ENCODE measurements at places on chromosomes 7 and 10.

DNA sequence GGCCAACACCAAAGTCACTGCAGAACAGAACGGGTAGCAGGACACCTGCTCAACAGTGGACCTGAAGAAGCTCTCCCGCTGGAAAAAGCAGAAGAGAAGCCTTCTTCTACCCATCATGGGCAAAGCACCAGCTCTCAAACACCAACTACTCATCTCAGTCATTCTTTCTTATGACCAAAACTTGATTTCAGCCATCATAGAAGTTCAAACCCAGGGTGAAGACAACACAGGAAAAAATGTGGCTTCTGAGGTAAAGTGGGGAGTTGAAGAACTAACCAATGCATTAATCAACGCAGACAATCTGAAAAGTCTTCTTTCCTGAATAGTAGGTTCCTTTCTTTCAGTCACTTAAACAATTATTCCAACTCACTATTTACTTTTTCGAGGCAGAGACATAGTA, 83.3 kb downstream of the ELMO1 start:
- DNase-seq: no peak

DNA sequence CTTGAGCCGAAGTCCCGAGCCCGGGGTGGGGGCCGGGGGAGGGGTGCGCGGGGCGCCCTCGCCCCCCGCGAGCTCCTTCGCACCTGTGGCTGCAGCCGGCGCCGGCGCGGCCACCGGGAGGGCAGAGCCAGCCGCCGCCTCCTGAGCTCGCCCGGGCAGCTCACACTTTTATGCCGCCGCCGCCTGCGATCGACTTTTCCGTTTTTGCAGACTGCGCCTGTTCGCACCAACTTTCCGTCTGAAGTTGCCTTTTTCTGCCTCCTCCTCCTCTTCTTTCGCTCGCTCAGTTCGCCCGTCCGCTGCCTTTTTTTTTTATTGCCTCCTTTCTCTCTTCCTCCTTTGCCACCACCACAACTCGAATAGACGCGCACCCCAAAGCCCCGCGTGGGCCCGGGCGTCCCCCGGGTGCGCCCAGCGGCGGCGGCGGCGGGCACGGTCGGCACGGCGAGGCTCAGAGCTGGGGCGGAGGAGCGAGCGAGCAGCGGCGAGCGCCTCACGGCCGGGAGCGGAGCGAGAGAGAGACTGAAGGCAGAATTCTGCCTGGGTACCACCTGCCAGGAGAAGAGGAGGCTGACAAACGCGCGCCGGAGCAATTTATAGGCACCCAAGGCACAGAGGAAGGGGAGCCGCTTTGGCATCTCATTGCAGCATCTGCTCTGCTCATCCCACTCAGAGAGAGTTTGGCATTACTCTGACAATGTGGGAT, at the start of gene C1QL3:
Gene C1QL3 (minus strand): TSS at position 569 of the 706 bp plus-strand sequence. CDS start 814 bp downstream, outside the sequence.
- DNase-seq: peak; percentile 33

DNA sequence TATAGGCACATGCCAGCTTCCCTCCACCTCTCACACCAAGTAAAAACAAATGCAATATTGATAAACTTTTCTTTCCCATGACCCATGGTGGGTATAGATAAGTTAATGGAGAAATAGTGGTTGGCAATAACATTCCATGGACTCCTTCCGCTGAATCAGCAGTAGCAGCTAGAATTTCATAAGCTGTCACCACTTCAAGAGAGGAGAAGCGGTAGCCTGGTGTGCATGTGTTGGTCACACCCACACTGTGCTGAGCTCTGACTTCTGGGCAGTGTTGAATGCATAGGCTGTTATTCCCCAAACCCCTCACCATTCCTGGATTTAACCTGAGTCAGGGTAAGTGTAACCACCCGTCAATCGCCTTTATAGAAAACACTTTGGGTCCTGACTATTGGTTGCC, 32.5 kb upstream of the BMPER start:
- DNase-seq: no peak

DNA sequence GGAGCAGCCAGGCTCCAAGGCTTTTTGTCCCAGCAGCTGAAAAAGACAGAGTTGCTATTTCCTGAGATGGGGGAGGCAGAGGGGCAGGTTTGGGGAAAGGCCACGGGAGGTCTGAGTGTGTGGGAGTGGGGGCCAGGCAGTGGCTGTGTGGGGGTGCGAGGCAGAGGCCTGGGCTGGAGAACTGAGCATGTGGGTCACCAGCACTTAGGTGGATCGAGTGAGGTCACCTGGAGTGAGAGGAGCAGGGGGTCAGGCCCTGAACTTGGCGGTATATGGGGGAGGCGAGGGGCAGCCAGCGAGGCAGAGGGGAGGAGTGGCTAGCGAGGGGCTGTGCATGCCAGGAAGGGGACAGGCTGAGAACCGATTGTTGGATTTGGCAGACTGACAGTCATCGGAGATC, 28.4 kb downstream of the IQCE start:
- no peak for DNase-seq

GRCh38 chr10:102133373-102134195, 744 bp downstream of the PPRC1 start:
- peak; percentile 84 for DNase-seq

- peak; percentile 19 for DNase-seq
Measured at GRCh38 chr7:121832347-121832746, 40.6 kb upstream of the PTPRZ1 start.

DNA sequence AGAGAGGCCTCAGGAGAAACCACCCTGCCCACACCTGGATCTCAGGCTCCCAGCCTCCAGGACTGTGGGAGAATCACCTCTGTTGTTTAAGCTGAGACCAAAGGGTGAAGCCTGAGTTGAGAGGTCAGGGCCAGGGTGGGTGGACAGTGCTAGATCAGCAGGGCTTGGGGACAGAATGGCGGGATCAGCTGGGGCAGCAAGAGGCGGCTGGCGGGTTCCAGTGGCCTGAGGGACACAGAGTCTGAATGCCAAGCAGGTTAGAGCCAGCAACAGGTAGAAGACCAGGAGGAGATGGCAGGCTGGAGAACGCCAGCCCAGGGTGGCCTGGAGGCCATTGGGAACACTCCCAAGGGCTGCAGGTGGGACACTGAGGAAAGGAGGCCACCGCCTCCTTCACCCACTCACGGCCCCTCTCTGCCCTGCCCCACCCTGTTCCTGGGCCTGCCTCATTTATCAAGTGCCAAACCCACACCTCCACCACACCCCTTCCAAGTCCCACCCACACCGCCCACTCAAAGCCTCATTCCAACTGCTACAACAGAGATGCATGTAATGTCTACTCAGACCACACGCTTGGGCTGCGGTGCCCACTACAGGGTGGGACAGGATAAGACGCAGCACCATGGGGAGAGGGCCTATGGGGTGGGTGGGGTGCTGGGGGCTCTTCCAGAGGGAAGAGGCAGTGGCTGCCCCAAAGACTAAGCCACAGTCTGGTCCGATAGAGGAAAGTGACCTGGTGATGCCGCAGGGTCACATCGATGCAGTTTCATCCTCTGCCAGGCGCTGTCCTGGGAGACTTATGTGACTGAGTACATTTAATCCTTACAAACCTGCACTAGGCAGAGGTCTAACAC, 173.9 kb downstream of the TNS3 start:
- DNase-seq: no peak

DNA sequence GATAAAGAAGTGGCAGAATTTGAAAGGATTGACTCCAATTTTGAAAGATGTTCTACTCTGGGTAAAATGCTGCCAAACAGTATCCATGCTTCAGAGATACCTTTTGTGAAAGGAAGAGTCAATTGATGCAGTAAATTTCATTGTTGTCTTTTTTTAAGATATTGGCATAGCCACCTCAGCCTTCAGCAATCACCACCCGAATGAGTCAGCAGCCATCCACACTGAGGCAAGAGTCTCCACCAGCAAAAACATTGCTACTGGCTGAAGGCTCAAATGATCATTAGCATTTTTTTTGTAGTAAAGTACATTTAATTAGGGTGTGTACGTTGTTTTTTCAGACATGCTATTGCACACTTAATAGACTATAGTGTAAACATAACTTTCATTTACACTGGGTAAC, 31.7 kb upstream of the CYP26C1 start:
- no peak for DNase-seq

- peak; percentile 43 for DNase-seq
Measured at GRCh38 chr10:17138460-17139042, 8.9 kb upstream of the CUBN start.

DNA sequence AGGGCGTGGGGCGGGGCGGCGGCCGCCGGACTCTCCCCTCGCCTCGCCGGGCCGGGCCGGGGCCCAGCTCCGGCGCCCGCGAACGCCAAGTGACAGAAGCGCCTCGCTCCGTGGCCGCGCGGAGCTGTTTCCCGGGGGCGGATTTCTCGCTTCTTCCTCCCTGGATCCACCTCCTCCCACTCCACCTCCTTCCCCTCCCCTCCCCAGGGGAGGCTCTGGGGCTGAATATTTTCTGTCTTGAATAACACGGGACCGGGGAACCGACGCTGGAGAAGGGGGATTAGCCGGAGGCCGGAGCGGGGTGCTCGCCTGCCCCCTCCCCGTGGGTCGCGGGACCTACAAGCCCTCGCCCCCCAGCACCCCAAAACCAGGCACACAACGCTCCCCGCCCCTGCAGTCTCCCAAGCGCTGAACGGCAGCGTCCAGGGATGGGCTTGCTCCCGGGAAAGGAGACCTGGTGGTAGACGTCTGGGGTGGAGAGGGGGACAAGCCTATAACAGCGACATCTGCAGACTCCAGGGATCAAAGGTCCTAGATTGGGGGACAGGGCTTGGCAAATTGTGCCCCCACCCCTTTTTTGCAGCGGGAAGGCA, at the start of gene ARHGAP21:
Gene ARHGAP21 (minus strand): TSS at position 100 of the 593 bp plus-strand sequence. CDS start 1,988 bp downstream, outside the sequence.
- peak; percentile 97 for DNase-seq

DNA sequence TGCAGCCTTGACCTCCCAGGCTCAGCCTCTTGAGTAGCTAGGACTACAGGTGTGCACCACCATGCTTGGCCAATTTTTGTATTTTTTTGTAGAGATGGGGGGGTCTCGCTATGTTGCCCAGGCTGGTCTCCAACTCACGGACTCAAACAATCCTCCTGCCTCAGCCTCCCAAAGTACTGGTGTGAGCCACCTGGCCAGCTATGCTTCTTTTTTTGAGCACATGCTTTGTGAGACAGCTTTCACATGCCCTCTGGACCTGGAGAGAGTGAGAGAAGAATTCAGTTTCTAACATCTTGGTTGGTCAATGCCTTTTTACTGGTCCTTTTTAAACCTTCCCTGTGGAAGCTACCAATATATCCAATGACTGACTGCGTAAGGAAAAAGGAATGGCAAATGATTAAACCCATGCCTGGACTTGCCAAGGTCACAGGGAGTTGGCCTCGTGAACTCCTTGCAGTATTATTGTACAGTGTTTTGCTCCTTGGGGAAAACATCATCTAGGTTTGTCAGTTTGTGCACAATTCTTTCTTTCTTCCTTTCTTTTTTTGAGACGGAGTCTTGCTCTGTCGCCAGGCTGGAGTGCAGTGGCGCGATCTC, 6.2 kb upstream of the FOXK1 start:
- DNase-seq: no peak

GRCh38 chr10:47193666-47194065, 106.3 kb upstream of the GDF10 start:
- no peak for DNase-seq

- DNase-seq: peak; percentile 77
Measured at GRCh38 chr7:110719741-110720140, 371.2 kb upstream of the LRRN3 start.

GRCh38 chr7:108402865-108403264, 53.4 kb downstream of the NRCAM start:
- DNase-seq: no peak

DNA sequence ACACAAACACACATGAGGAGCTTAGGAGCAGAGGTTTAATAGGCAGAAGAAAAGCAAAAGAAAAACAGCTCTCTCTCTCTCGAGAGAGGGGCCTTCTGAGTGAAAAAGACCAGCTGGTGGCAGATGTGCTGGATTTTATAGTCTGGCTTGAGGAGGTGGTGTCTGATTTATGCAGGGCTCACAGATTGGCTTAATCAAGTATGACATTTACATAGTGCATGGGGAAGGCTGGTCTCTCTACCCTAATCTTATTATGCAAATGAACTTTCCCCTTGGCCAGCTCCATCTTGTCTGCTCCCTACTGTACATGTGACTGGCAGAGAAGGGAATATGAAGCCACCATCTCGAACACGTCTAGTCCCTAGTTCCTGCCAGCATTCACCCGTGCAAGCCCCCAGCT, 219.5 kb upstream of the ZNF804B start:
- DNase-seq: peak; percentile 26

DNA sequence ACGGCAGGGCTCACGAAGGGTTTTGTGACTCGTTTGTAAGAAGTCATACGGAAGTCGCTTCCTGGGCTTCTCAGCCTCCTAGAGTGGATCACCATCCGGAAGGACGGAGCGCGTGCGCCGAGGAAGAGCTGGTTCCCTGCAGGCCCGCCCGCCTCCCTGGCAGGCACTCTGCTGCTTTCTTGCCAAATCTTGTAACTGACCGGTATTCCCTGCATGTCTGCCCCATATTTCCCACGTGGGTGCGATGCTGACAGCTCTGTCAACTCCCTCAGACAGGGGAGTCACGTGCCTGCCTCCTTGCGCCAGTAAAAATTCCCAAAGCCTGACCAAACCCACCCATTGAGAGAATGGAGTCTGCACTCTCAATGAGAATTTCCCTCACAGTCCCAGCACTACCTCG, 12.7 kb downstream of the SHH start:
- DNase-seq: peak; percentile 18

GRCh38 chr7:107924841-107925504, 34.0 kb downstream of the DLD start:
- no peak for DNase-seq

DNA sequence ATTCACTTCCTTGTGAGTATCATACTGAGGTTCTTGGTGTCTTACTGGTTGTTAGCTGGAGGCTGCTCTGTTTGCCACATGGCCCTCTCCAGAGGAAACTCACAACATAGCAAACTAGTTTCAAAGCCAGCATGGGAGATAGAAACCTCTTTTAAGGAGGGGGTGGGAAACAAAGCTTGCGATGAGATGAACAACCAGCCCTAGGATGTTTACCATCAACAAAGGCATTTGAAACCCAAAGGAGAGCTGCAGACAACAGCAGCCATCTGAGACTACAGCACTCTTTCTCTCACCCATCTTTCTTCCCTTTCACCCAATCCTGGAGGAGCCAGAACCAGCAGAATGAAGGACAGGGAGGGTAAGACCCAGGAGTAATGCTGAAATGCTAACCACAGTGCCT, 182.1 kb downstream of the NEBL start:
- DNase-seq: no peak

GRCh38 chr7:9023675-9024294, 590.4 kb downstream of the NXPH1 start:
- peak; percentile 3 for DNase-seq

- DNase-seq: no peak
Measured at GRCh38 chr7:128172151-128172550, 68.9 kb upstream of the LEP start.

- no peak for DNase-seq
Measured at GRCh38 chr10:112115781-112116385, 67.7 kb downstream of the GPAM start.

GRCh38 chr10:103155471-103156085, 37.5 kb downstream of the NT5C2 start:
- no peak for DNase-seq

- DNase-seq: no peak
Measured at GRCh38 chr7:2417981-2418481, 14.6 kb downstream of the CHST12 start.

Data from muscle of leg (tissue), 16 donors.